ENCODE measurements at places on chromosomes 3 and 15. TPM values are rescaled to one million over a fixed set of nuclear protein-coding genes. Genes with fewer than 3 reads are reported as not detected.

Gene C3orf70
- 0.78 TPM for polyA plus RNA-seq

Gene MRPL47
- 68.2 TPM for polyA plus RNA-seq

Gene LMOD3
- 0.11 TPM for polyA plus RNA-seq

Gene ADIPOQ
- 0.34 TPM for polyA plus RNA-seq

Gene VIPR1
- polyA plus RNA-seq, result 4.4 TPM

Gene TICRR
- polyA plus RNA-seq, result 0.32 TPM

Gene SLC27A2
- 1.4 TPM for polyA plus RNA-seq

Gene STAC
- 0.80 TPM for polyA plus RNA-seq

Gene XCR1
- polyA plus RNA-seq, result 5.7 TPM

Gene ENTPD3
- polyA plus RNA-seq, result 1.2 TPM

Gene TNFSF10
- polyA plus RNA-seq, result 38.4 TPM

Gene RPL22L1
- 245 TPM for polyA plus RNA-seq

Gene HCLS1
- polyA plus RNA-seq, result 171 TPM

Gene SHC4
- polyA plus RNA-seq, result 0.64 TPM

Gene TMCO5A
- 0.27 TPM for polyA plus RNA-seq

Gene PPP1R2
- 76.1 TPM for polyA plus RNA-seq

Gene PEAK1
- polyA plus RNA-seq, result 4.7 TPM

Gene GOLGA8T
- polyA plus RNA-seq, result 0.07 TPM

Gene ZPLD1
- 0.11 TPM for polyA plus RNA-seq

Gene ITIH3
- polyA plus RNA-seq, result 4.8 TPM

Gene NUP210
- 22.9 TPM for polyA plus RNA-seq
